ENCODE measurements at places on chromosomes 1 and 21.

GRCh38 chr1:92877792-92878191 lies 46.0 kb downstream of the RPL5 start:
- peak overlapping the region; percentile 33 for H3K4me3 ChIP-seq
- DNase-seq, result peak; percentile 10
- peaks cover 28% of the 10 kb centered on the region for H3K4me1 ChIP-seq
- H3K27ac ChIP-seq, result no peak overlapping the region
- no peaks in the 10 kb centered on the region for H3K36me3 ChIP-seq

- H3K27ac ChIP-seq, result no peak overlapping the region
- no peaks in the 10 kb centered on the region for H3K27me3 ChIP-seq
- H3K4me1 ChIP-seq, result no peaks in the 10 kb centered on the region
- no peak overlapping the region for H3K4me3 ChIP-seq
These were observed 25.0 kb downstream of the GIPC2 start for GRCh38 chr1:78070758-78071157.

DNA sequence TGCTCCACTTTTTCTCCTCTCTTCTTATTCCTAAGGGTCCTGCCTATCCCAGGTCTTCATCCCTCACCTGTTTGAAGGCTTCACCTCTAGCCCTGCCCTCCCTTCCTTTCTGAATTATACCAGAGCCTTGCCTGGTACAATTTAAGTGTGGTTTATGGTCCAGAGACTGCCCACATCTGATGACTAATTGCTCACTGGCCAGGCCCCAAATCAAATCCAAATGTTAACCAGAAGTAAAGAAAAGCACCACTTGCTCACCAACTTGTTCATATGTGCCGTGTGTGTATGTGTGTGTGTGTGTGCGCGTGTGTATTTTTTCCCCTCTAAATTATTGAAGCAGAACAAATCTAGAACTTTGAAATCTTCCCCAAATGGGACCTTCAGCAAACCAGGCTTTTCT lies 26.4 kb downstream of the MYOM3 start:
- no peak overlapping the region for H3K27ac ChIP-seq
- no peaks in the 10 kb centered on the region for H3K27me3 ChIP-seq
- no peaks in the 10 kb centered on the region for H3K36me3 ChIP-seq
- no peak overlapping the region for H3K4me3 ChIP-seq
- no peaks in the 10 kb centered on the region for H3K4me1 ChIP-seq
- DNase-seq, result no peak

- H3K4me3 ChIP-seq, result no peak overlapping the region
- DNase-seq, result no peak
- H3K27ac ChIP-seq, result no peak overlapping the region
- no peaks in the 10 kb centered on the region for H3K27me3 ChIP-seq
- H3K4me1 ChIP-seq, result no peaks in the 10 kb centered on the region
These were observed 166.8 kb upstream of the RUNX1 start for GRCh38 chr21:35215870-35216269.

DNA sequence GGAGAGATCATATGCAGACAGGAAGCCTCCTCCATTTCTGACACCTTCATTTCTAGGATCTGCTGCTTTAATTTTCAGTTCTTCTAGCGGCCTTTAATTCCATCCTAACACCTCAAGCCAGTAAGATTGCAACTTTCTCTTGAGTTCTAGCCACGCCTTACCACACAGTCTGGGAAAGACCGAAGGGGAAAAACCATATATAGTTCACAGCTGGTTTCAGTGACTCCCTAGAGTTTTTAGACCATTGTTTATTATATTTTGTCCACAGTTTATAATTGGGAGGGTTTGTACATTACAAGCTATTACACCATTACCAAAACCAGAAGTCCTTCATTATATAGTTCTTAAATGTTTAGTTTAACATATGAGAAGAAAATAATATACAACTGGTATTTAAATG lies 37.5 kb downstream of the DPH5 start:
- no peaks in the 10 kb centered on the region for H3K4me1 ChIP-seq
- H3K4me3 ChIP-seq, result no peak overlapping the region
- no peak for DNase-seq

GRCh38 chr1:21909286-21909759 lies 27.8 kb downstream of the HSPG2 start:
- no peaks in the 10 kb centered on the region for H3K27me3 ChIP-seq
- peak overlapping the region; percentile 45 for H3K27ac ChIP-seq
- H3K4me1 ChIP-seq, result peaks cover 12% of the 10 kb centered on the region
- no peaks in the 10 kb centered on the region for H3K36me3 ChIP-seq

Data from CD8-positive, alpha-beta memory T cell (primary cell).